Naive thymus-derived CD4-positive, alpha-beta T cell (primary cell): ENCODE measurements at places on chromosomes 12 and 14. TPM values are rescaled to one million over a fixed set of nuclear protein-coding genes. Genes with fewer than 3 reads are reported as not detected.

FGF6 gene
- not detected for total RNA-seq

GRCh38 chr12:29519585-29520182 lies 22.2 kb upstream of the OVCH1 start:
- no peak for DNase-seq

DNA sequence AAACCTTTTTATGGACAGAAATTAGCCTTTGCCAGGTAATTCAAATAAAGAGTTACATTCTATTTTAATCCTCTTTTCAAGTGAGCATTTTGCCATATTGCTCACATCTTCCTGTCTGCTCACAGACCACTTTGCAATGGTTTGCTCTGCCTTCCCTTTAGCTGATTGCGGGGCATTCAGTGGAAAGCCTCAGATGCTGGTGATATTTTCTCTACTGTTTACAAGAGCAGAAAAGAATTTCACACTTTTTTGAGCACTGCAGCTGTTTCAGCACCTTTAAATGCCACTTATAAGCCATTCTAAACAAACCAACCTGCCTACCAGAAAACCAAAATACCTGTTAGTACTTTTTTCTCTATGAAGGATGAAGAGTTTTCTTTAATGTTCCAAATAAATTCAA lies 195.7 kb upstream of the LRIG3 start:
- no peak for DNase-seq

RASSF8 gene
- total RNA-seq, result not detected

NEUROD4 gene
- total RNA-seq, result not detected

DNA sequence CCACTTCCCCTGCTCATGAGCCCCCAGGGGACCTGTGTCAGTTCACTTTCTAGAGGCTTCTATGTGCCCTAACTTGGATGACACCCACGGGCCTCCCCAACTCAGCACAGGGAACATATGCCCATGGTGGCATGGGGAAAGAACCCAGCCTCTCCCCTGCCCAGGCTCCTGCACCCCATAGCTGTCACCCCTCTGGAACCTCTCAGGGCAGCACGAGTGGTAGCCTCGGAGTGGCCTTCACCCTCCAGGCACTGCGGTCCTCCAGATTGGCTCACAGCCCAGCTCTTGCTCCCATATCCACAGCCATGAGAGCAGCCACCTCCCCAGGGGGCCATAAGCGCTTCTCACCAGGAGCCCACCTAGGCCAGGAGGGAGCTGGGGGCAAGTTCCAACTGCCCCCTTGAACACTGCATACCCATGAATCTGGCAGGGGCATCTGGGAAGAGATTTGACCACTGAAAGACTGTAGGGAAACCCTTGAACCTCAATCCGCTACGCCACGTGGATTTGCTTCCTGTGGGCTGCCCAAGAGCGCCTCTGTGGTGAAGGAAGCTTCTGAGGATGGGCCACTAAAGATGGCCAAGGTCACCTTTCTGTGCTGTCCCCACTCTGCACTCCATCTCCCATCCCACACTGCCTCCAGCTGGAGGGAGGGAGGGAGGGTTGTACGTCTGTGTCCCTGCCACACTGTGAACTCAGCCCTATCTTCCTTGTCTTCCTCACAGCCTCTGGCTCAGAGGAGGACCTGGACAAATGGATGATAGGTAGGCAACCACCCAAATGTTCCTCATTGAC lies 11.9 kb downstream of the PLD4 start:
- DNase-seq, result peak; percentile 2

OTX2 gene
- total RNA-seq, result not detected

DNA sequence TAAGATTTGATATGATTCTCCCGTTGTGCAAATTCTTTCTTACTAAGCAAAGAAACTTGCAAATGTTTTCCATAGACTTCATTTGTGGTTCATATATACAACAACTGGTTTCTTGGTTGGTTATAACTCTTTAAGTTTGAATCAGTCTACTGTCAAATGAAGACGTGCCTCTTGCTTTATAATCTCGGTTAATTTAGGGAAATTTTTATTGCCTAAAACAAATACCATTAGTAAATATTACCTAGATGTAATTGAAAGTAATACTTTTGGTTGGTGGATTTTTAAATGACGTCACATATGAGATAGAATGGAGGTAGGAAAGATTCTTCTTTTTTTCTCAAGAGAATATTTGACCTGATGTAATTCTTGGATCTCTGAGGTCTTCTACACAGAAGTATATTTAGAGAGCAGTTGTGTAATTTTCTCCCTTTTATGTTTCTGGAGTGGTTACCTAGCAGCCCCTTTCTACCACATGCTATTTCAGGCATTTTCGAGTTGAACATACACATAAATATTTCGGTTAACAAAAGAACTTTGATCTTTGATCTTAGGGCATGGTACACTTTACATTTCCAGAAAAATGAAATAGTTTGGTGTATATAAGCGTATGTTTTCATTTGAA lies 1.7 kb downstream of the ATF7IP start:
- DNase-seq, result peak; percentile 65

- DNase-seq, result no peak
Measured at GRCh38 chr14:81236138-81236537, 15.4 kb upstream of the GTF2A1 start.

TAS2R9 gene
- not detected for total RNA-seq

GRCh38 chr14:72608391-72609204 lies 285.3 kb downstream of the DPF3 start:
- DNase-seq, result no peak

BIN2 gene
- total RNA-seq, result 159 and 166 TPM in 2 replicates

USP15 gene
- 156 TPM for total RNA-seq

- no peak for DNase-seq
Measured at GRCh38 chr12:66120477-66120876, 10.1 kb downstream of the LLPH start.

ZNF641 gene
- 50.3 TPM for total RNA-seq

HOXC6 gene
- not detected for total RNA-seq

KNTC1 gene
- 31.0 TPM for total RNA-seq
